ENCODE measurements at places on chromosomes 7 and 10. TPM values are rescaled to one million over a fixed set of nuclear protein-coding genes. Genes with fewer than 3 reads are reported as not detected.

DNA sequence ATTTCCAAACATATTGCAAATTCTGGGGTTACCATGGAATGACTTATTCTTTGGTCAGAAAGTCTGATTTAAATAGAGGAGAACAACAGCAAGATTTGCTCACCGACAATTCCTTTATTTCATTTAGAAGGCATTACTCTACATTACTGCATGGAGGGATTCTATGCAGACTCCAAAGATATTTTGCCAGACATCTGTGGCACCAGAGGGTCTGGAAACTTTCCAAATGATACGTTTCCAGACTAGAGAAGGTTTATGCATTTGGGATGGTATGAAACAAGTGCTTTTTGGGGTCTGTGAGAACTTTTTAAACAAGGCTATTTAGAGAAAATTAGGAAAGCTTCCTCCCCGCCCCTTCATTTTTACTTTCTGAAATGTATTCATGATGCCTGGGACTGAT, 125.3 kb downstream of the SAMD9 start:
- DNase-seq = no peak

DNA sequence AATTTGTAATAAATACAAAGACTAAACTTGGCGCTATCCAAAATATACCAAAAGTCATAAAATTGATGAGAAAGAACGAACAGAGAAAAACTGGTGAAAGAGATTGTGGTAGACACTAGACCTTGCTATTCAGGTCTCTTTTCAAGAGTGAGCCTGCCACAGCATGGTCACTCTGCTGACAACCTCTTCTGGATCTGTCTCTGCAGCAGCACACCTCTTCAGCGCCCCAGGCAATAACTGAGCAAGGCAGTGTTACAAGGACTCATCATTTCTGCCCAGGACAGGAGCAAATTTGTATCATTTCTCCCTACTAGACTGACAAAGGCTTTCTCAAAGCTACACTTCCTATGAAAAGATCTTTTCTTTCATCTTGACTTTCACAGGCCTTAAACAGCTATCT, 976.0 kb downstream of the DNAJB9 start:
- no peak for DNase-seq

Gene RARRES2
- polyA plus RNA-seq = 314 TPM

DNA sequence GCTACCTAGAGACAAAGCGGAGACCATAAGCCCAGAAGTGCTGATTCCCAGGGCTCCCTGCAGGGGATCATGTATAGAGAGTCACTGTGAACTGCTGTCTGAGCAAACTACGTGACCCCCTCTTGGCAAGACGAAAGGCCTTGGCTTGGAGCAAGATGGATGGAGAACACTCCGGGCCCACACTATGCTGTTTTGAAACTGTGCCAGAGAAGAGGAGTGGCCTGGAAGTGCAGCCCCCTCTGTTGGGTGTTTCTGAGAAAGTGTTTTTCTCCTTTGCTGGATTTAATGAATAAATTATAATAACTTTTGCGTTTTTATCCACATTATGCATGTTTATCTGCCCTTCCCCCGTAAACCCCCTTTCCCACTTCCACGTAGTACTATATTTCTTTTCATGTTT, 639.3 kb upstream of the GALNT17 start:
- DNase-seq = peak; percentile 69

Gene HOXA7
- polyA plus RNA-seq = 5.3 TPM

- DNase-seq = no peak
Observed at GRCh38 chr7:451255-452225, 68.1 kb downstream of the PDGFA start.

Gene UTF1
- polyA plus RNA-seq = not detected

Gene PDSS1
- polyA plus RNA-seq = 14.3 TPM

Gene CUZD1
- polyA plus RNA-seq = 2.0 TPM

DNA sequence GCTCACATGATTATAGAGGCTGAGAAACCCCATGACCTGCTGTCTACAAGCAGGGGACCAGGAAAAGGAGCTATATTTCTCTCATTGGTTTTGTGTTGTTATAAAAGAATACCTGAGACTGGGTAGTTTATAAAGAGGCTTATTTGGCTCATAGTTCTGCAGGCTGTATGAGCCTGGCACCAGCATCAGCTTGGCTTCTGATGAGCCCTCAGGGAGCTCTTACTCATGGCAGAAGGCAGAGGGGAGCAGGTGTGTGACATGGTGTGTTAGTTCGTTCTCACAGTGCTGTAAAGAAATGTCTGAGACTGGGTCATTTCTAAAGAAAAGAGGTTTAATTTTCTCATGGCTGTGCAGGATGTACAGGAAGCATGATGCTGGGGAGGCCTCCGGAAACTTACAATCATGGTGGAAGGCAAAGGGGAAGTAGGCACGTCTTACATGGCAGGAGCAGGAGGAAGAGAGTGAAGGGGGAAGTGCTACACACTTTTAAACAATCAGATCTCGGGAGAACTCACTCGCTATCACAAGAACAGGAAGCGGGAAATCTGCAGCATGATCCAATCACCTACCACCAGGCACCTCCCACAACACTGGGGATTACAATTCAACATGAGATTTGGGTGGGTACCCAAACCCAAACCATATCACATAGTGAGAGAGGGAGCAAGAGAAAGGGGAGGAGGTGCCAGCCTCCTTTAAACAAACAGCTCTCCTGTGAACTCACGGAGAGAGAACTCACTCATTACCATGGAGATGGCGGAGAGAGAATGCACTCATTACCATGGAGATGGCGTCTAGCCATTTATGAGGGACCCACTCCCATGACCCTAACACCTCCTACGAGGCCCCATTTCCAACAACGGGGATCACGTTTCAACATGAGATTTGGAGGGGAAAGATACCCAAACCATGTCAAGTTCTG, 133.4 kb downstream of the JCAD start:
- DNase-seq = no peak

- no peak for DNase-seq
Observed at GRCh38 chr7:42492920-42493319, 255.9 kb upstream of the GLI3 start.

GRCh38 chr10:24307696-24308485, 99.0 kb downstream of the KIAA1217 start:
- no peak for DNase-seq

Gene BMPER
- polyA plus RNA-seq = 41.7 TPM

DNA sequence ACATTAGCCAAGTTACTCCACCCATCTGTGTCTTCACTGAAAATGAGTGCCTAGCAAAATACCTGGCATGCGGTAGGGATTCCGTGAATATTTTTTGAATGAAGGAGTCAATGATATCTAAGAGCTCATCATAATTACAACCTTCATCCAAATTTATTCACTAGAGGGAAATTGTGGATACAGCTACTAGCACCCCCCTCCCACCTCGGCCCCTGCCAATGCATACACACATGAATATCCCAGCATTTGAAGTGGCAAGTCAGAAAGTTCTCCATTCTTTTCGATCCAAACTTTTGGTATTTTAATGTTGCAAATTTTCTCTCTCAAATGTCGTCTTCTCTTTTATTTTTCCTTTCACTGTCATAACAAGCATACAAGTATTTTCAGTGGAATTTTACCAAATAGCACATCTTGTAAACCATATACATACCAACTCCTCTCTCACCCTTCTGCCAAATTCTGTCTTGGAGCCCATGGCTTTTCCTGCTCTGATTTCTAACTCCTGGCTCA, 164.3 kb downstream of the GRID1 start:
- no peak for DNase-seq

DNA sequence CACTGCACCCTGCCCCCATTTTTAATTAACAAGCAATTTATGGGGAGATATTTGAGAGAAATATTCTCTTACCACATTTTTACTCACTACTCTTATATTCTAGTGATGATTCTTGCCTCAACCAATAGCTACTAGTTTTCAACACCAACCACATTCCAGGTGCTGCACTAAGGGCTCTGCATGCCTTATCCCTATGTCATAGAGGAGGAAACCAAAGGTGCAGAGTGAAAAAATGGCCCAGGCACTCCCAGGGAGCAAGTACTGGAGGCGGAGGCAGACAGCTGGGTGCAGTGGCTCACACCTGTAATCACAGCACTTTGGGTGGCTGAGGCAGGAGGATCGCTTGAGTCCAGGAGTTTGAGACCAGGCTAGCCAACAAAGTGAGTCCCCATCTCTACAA, 35.5 kb upstream of the TPST1 start:
- DNase-seq = no peak

- DNase-seq = no peak
Observed at GRCh38 chr7:109950821-109951564, 1139.9 kb upstream of the LRRN3 start.

GRCh38 chr10:127374074-127374680, 174.9 kb upstream of the NPS start:
- DNase-seq = no peak

DNA sequence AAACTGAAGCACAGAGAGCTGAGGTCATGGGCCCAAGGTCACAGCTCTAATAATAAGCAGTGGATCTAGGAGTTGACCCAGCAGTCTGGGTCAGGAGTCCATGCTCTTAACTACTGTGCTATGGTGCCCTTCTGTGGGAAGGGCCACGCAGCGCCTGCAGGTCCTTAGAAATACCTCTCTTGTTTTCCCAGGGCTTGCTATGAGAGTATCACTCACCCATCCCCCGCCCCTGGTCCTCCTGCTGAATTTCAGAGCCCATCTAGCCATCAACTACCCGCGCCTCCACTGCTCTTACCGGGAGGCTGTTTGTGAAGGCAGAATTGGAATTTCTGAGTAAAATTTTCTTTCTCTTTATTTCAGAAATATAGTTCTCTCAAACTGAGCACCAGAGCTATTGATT, 27.3 kb upstream of the CRHR2 start:
- DNase-seq = no peak

DNA sequence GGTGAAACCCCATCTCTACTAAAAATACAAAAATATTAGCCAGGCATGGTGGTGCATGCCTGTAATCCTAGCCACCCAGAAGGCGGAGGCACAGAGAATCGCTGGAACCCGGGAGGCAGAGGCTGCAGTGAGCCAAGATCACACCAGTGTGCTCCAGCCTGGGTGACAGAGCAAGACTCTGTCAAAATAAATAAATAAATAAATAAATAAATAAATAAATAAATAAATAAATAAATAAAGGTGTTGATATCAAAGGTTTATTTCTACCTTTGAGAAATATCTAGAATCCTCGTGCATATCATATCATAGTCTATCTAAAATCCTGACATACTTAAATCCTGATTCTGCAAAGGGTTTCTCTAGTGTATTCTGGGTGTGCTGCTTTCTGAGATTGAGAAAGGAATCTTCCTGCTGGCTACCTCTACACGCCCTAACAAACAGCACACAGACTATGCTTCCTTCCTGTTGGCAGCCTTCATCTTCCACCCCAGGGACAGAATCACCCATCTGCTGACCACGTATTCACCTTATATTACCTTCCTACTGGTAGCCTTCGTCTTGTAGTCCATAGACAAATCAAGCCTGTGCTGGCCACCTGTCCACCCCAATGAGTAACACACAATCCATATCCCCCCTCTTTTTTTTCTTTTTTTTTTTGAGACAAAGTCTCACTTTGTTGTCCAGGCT, 8.7 kb downstream of the ABLIM1 start:
- no peak for DNase-seq
